ENCODE measurements at places on chromosomes 4 and X.

DNA sequence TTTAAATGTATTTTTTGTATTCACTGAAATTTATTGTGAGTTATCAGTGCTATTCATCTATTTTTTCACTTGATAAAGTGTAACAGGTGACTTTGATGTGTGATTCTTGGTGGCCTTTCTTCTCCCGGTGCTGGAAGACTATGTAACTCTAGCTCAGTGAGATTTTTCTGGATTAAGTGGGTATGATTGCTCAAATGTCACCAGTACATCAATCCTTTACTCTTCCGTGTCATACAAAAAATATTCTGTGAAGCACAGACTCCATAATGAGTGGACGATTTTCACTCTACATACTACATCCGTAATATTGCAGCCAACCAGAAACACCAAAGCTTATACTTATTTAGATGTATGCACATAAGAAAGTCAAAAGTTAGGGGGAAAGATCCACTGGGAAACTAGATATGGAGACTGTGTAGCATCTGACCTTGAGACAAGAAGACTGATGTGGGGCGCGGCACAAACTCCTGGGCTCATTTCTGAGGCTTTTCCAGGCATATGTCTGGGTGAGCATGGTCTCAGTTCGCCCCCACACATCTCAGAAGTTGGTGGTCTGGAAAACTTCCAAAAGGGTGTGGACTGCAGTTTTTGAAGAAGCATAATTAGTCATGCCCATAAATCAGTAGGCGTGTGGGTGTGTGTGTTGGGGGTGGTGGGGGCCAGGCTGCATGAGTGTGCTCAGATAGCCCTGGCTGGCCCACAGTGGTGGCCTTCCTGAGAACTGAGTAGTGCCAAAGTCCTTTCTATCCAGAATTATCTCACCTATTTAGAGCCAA lies 53.9 kb upstream of the TENM3 start:
- no peak for DNase-seq

GRCh38 chr4:104418286-104418685 lies 76.4 kb downstream of the CXXC4 start:
- no peak for DNase-seq

- DNase-seq, result no peak
These were observed 120.5 kb upstream of the SORBS2 start for GRCh38 chr4:185932491-185932890.

DNA sequence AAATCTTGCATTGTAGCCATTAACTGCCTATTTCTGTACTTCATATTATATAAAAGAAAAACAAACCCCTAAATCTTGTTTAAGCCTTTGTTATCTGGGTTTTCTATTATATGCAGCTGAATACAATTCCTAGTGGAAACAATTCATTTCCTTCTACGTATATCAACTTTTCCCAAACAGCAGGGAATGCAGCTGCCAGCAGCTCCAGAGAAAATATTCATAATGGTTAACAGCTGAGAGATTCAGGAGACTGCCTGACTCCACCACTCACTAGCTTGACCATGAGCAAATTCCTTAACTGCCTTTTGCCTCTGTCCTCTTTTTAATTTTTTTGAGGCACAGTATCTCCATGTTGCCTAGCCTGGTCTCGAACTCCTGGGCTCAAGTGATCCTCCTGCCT lies 146.2 kb downstream of the SPATA18 start:
- no peak for DNase-seq

DNA sequence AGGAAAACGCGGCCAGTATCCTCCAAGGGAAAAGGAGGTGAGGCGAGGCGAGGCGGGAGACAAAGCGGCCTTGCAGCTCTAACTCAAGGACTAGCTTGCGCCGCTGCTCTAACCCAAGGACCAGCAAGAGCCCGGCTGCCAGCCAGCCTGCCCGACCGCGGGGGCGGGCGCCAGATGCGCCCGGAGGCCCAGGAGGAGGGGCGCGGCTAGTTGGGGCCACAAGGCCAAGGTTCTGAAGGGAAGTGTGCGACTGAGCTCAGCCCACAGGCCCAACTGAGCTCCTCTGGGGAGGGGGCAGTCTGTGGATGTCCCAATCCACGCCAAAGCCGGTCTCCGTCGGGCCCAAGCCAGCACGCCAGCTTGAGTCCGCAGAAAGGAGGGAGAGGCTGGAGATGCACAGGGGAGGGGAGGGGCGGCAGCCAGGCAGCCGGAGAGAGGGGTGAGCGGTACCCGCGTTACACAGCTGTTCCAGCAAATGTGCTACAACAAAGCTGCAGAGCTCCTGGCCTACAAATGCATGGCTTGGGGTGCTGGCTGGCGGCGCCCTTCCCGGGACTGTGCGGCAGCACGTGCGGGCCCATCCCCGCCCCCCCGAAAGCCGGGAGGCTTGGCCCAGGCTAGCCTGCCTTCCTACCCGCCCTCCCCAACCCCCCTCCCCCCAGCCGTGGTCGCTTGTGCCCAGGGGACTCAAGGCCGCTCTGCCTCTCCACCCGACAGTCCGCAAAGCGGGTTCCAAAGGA lies 637 bp downstream of the AMER1 start:
- no peak for DNase-seq

DNA sequence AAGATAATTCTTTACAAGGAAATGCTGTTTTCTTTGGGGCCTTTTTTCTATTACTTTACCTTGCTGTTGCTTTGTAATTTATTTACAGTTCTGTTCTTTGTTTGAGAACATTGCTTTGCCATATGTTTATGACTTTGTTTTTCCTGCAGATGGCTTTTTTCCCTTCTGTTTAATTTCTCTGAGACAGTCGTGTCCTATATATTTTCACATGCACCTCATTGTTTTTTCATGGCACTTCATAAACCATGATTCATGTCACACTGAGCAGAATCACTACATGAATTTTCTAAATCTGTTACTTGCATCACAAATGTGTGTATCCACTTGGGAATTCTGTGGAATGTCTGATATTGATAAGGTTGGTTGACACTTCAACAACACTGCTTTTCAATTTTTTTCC lies 33.0 kb upstream of the PNPLA4 start:
- DNase-seq, result no peak

GRCh38 chrX:118825227-118825626 lies 1.6 kb downstream of the ZCCHC12 start:
- no peak for DNase-seq

DNA sequence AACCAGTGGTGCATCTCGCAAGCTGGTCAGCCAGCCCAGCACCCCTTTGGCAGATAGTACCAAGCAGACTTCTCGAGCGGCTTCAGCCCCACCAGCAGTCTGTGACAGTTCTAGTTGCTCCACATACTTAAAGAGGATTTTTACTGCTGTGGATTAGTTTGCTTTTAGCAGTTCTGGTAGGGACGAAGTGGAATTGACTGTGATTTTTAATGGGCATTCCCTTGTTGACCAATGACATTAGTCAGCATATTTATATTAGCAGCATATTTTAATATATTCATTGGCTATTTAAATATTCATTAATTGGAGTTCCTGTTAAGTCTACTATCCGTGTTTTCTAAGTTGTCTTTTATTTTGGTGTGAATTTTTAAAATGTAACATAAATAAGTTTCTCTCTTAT lies 500.9 kb upstream of the FAT1 start:
- no peak for DNase-seq

GRCh38 chr4:90958256-90958895 lies 831.2 kb downstream of the CCSER1 start:
- no peak for DNase-seq

DNA sequence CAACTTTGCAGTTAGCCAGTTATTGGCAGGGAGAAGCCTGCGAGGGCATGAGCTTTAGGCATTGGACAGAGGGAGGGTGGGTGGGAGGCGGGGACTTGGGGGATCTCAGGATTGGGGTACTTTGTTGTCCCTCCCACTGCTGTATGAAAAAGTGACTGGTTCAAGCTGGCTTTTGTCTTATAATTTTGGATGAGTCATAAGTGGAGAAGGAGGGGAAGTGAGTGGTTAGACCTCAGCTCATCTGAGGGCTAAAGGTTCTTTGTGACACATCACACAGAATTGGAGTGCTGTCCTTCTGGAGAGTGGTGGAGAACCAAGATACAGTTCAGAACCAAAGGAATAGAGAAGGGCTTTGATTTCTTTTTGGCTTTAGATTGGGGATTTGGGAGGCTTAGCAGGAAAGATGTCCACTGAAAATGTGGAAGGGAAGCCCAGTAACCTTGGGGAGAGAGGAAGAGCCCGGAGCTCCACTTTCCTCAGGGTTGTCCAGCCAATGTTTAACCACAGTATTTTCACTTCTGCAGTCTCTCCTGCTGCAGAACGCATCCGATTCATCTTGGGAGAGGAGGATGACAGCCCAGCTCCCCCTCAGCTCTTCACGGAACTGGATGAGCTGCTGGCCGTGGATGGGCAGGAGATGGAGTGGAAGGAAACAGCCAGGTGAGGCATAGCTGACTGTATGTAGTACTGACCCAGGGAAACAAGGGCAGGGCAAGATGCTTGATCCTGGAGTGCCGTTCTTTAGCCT lies at the start of gene SLC4A4:
SLC4A4 (plus strand) TSS at position 175 of the 748 bp plus-strand sequence.
- DNase-seq, result no peak

GRCh38 chr4:141786946-141787345 lies 150.6 kb downstream of the IL15 start:
- no peak for DNase-seq

- no peak for DNase-seq
These were observed 12.2 kb upstream of the ODAM start for GRCh38 chr4:70183168-70183939.

GRCh38 chr4:110630688-110631402 lies 8.0 kb upstream of the PITX2 start:
- no peak for DNase-seq

DNA sequence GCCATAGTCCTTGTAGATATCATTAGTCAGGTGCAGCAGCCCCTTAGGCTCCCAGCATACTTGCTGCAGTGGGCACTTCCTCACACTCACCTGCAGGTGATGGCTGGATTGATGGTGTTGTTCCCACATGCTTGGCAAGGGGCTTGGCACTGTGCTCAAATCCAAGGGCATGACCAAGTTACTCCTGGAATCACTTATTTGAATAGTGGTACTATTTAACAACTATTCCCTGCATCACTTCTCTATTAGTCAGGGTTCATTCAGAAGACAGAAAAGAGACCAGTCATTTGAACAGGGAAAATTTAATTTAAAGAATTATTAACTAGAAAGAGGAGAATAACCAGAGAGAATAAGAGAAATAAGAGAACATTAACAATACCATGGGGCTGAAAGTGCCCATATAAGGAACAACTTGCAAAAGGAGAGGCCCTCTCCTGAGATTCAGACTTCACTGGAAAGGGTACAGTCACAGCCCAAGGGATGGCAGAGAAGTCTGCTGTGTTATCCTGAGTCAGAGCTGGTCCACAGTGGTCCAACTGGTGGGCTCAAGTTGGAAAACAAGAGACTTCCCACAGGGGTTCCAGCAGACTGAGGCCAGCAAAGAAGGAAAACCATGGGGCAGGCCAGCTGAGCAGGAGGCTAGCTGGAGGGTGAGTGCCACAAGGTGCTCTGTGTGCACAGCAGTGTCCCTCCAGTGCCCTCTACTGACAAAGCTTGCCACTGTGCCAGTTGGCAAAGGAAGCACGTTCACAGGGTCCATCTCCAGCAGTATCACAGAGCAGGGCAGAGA lies 9.8 kb downstream of the SPP1 start:
- DNase-seq, result no peak

- DNase-seq, result no peak
These were observed 18.4 kb upstream of the ZNF41 start for GRCh38 chrX:47501226-47502074.

DNA sequence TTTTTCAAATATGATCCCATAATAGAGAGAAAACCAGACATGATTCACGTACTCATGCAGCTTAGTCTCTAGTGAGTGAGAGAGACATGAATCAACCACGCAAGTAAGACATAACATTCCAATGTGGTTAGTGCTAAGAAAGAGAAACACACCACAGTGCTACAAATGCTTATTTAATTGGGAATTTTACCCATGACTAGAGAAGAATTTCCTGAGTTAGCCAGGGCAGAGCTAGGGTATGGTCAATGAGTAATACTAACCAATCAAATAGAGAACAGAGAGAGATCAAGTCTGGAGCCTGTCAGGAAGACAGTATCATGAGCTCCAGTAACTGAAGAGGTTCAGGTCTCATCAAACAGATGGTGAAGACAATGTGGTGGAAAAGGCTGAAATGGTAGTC lies 495.2 kb downstream of the PDGFC start:
- no peak for DNase-seq

DNA sequence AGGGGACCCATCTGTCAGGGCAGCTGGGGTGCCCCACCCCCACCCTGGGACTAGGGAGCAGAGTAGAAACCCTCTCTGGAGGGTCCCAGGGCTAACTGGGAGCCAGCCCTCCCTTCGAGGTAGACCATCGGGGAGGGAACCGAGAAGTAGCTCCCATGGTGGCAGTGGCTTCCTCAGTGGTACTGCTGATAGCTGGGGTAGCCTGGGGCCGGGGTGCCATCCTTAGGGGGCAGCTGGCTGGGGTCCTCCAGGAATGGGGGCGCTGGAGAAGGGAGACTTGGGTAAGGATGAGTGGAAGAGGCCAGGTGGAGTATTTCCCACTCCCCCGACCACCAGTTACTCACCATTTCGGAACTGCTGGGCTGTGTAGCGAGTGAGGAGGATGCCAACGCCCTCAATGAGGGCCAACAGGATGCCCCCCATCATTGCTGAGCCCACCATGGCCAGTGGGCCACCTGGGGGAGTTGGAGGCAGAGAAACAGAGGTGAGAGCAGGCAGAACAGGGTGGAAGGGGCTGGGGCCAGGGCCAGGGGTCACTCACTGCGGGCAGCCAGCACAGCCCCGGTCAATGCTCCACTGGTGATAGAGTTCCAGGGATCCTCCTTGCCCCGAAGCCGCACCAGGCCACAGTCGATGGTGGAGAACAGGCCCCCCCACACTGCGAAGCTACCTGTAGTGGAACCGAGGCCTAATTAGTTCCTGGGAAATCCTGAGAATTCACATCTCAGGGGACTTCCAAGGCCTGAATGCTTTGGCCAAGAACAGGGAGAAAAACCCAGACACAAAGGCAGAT lies 3.8 kb downstream of the TIMM17B start:
- no peak for DNase-seq

GRCh38 chrX:97636473-97637140 lies 752.9 kb downstream of the RPA4 start:
- DNase-seq, result no peak

GRCh38 chr4:177281351-177281909 lies 28.2 kb upstream of the NEIL3 start:
- DNase-seq, result no peak

DNA sequence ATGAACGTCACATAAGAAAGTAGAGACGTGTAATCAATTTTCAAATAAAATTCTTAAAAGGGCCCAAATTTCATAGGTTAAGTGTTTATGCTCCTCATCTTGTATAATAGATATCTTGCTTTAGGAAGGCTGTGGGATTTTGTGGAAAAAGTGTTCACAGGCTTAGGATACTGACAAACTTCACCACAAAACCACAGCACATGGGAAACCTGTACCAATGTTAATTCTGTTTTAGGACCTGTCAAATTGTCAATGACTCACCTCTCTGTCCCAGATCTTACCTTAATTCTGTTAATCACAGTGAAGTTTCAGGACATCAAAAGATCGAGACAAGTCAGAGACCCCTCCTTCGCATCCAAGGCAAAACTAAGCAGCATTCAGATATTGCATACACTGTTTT lies 24.2 kb downstream of the FGFBP1 start:
- DNase-seq, result no peak

DNA sequence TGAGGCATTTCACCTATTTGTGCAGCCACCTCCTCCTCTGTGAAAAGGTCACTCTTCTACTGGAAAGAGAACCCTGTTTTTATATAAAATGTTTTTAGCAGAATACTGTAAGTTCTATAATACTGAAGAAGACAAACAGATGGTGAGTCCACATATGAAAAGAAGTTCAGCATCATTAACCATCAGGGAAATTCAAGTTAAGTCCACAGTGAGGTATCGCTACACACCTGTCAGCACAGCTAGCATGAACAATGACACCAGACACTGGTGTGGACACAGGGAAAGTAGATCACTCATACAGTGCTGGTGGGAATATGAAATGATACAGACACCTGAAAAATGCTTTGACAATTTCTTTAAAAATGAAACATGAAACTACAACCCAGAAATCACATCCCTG lies 133.0 kb downstream of the MAD2L1 start:
- no peak for DNase-seq

Measured in stimulated activated CD8-positive, alpha-beta memory T cell treated with anti-CD3 and anti-CD28 coated beads, Interleukin-4, amount 100 ng/mL, for 1 hour (primary cell).